HCEC 1CT (cell line): ENCODE measurements at places on chromosomes 2 and 18.

GRCh38 chr18:23502516-23503037 is 734 bp upstream of the RMC1 start:
- DNase-seq = no peak

- no peak for DNase-seq
Measured at GRCh38 chr18:55186588-55186987, 227.3 kb upstream of the CCDC68 start.

GRCh38 chr2:33136056-33136455 is 189.3 kb downstream of the LTBP1 start:
- peak; percentile 29 for DNase-seq

- DNase-seq = no peak
Measured at GRCh38 chr18:56647071-56647470, 4.1 kb upstream of the WDR7 start.

- no peak for DNase-seq
Measured at GRCh38 chr18:12474146-12474545, 66.4 kb downstream of the PRELID3A start.

DNA sequence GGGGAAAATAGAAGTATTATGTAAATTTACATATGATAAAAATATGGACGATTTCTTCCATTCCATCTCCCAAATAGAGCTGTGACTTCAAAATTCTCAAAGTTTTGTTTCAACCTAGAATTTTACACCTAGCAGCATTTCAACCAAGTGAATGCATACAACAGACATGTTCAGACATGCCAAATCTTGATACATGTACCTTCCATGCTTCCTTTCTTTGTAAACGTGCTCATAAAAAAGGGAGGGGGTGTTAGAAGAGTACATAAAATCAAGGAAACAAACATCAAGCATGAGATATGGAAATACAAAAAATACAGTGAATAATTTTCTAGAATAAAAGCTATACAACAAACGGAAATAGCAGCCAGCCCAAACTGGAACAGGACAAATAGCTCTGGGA is 974.2 kb downstream of the ERBB4 start:
- DNase-seq = no peak

DNA sequence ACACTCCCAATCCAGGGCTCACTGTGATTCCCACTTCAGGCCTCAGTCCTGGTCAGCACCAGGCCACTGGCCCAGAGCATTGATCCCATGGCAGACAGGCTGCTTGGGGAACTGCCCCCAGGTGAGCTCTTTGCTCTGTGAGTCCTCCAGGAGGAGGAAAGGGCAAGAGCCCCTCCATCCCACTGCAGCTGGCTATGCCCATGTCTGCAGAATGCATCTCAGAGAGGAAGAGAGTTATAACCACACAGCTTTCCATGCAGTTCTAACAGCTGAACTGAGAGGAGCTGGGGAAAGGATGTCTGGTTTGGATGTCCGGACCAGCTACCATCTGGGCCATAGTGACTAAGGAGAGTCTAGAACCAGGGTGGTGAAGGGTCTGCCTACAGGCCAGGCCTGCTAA is 230.3 kb downstream of the DYSF start:
- no peak for DNase-seq

DNA sequence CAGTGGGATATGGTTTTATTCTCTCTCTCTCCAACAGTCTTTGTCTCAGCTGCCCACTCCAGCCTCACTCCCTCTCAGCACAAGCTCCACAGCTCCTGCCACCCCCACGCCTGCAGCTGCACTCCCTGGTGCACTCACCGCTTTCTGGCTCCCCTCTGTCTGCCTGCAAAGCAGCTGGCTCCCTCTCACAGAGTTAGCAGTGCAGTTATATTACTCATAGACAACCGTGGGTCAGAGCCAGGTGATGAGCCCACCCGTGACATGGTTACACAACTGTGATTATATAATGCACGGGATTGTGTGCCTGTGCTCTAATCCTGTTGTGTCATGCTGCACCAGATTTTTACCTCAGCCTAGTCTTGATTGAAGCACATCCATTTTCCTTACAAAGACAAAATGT is 276.9 kb upstream of the CHAC2 start:
- peak; percentile 53 for DNase-seq

DNA sequence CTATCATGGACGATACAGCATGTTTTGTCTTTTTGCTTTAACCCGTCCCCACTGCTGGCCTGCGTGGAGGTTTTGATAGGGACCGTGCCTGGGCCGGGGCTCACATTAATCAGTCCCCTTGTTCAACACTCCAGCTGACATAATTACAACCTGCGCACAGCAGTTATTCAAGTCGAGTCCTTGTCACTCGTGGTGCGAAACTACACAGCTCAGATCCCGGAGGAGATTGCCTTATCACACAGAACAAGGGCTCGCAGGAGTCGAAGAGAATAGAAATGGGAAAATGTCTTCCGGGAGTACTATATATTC is 304.4 kb downstream of the ZNF407 start:
- DNase-seq = no peak

GRCh38 chr2:72619626-72620025 is 206.2 kb downstream of the EXOC6B start:
- no peak for DNase-seq

DNA sequence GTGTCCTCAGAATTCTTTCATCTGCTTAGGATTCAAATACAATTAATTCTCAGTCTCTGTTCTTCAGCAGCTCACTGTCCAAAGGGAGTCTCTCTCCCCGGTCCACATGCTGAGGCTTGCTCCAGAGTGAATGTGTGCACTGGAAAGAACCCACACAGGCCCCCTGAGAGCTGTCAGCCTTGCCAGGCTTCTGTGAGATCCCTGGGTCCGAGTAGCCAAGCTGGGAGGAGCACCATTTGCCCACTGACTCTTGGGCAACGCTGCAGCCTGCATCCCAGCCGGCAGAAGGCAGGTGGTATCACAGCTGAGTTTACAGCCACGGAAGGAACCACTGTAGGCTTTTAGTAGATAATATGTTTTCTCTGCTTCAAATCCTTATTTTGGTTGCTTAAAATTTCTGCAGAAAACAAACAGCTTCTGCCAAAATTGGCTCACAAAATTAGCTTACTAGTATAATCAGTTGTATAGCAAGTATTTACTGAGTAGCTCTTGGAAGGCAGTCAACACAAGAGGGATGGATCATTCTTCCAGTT is 21.4 kb upstream of the LTBP1 start:
- no peak for DNase-seq

DNA sequence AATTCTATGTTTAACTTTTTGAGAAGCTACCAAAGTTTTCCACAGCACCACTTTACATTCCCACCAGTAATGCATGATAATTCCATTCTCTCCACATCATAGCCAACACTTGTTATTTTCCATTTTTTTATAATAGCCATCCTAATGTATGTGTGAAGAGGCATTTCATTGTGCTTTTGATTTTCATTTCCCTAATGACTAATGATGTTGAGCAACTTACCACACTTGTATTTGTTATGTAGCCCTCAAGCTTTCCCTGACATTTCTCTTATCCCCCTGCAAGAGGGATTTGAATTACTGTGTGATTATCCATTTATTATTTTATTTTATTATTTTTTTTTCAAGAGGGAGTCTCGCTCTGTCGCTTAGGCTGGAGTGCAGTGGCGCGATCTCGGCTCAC is 23.6 kb upstream of the SOS1 start:
- DNase-seq = peak; percentile 34

DNA sequence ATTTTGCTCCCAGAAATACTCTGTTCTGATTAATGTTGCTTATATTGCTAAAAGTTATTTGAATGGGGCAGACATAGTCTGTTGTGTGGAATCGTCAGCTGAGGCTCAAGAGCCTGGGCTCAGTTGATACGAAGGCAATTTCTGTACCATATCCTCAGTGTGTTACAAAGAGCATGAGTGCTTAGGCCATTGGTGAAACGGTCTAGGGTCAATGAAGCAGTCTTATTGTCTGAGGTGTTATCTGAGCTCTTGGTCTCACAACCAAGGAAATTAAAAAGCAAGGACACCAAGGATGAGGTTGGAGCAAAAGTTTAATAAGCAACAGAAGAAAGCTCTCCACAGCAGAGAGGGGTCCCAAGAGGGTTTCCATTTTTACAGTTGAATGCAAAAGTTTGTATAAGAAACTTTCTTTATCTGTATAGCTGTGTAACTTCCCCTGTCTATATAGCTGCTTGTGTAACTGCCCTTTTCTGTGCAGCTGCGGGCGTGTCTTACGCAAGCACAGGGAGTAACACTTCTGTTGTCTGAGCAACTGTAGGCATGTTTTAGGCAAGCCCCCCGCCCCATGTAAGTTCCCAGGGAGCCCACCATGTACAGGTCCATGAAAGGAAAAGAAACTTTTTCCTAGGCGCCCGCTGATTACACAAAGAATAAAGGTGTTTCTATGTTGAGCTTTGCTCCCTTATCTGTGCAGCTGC is 40.6 kb upstream of the DSC1 start:
- no peak for DNase-seq

DNA sequence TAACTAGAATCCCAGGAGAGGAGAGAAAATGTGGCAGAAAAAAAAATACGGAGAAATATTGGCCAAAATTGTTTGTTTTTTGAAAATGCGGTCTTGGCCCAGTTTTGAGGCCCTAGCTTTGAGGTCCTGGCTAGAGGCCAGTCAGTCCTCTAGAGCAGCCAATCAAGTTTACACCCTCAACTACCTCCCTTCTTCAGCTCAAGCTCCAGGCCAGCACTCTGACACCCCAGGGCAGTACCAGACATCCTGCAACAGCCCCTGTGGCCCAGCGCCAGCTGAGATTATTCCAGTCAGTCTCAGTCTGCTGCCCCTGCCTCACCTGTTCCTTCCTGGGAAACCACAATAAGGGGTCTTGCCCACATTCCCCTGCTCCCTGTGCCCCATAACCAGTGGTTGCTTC is 107.7 kb downstream of the UGGT1 start:
- DNase-seq = no peak

DNA sequence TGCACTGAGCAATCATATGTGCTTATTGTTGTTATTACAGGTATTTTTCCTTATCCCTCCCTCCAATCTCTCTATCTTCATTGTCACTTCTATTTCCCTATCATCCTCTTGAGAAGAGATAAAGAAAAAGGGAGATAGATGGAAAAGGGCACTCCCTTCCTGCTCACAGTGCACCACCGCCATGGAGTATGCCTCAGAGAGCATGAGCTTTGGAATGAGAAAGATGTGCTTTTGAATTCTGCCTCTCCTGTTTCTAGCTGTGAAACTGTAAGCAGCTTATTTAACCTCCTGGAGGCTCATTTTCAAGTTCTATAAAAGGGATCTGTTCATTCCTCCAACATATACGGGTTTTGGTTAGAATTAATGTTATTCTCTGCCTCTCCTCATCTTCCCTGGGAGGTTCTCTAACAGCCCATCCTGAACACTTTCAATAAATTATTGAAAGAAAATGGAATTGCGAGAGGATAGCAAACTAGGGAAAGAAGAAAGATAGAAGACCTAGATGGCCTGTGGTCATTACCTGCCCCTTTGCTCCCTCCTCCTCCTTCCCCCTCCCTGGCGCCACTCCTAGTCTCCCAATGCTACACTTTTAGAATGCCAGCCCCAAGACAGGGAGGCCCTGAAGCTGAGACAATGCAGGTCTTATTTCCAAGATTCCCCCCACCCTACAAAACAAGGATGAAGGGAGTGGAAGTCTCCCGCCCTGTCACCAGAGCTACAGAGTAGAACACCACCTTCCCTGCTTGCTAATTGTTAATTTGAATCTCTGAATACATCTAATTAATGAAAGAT is 37.8 kb downstream of the FIGN start:
- DNase-seq = no peak

GRCh38 chr18:61764381-61764780 is 128.4 kb downstream of the RNF152 start:
- DNase-seq = no peak

- DNase-seq = no peak
Measured at GRCh38 chr18:5768454-5768853, 126.9 kb downstream of the TMEM200C start.

DNA sequence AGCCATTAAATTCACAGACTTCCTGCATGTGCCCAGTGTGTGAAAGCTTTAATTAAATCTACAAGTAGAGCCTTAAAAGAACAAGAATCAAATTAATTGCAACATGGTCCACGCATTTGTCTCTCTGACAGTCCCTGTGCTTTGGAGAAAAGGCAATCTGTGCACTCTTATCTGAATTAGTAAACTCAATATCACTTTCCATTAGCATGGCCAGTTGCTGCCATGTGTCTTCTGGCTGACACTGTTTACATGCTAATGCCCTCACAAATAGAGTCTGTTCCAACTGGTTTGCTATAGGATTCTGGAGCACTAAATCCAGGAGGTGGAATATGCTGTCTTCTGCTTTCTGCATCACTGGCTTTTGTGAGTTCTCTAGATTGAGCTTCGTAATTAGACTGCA is 434.5 kb upstream of the RAB12 start:
- DNase-seq = no peak

DNA sequence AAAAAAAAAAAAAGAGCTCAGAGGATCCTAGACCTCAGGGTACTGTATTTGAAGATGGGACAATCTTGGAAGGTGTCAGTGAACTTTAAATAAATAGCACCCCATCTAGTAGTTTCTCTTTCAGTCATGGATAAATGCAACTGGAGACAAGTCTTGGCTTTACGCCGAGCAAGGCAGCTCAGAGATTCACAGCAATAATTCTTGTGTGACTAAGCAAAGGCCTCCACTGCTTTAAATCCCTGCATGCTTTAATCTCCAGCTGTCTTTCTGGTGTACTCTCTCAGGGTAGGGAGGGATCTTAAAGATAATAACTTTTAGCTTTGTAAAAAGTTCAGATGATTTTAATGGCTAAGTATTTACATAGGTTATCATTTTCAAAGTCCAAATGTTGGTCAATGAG is 36.3 kb downstream of the NRXN1 start:
- peak; percentile 69 for DNase-seq

DNA sequence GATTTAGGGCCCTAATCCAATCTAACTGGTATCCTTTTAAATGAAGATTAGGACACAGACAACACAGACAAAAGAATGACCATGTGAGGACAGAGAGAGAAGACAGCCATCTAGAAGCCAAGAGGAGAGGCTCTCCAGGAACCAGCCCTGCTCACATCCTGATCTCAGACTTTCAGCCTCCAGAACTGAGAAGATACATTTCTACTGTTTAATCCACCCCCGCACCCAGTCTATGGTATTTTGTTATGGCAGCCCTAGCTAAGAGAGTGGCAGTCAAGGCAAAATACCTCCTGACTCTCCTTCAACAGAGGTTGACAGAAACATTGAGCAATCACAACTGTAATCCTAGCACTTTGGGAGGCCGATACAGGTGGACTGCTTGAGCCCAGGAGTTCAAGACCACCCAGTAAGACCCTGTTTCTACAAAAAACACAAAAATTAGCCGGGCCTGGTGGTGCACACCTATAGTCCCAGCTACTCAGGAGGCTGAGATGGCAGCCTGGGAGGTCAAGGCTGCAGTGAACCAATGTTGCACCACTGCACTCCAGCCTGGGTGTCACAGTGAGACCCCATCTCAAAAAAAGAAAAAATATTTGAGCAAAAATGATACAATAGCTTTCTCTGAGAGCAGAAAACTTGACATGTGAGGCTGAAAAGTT is 34.7 kb downstream of the WDR33 start:
- DNase-seq = no peak
